DND-41 (cell line): ENCODE measurements at places on chromosomes 2 and 18.

GRCh38 chr2:120826260-120826648 is 90.6 kb downstream of the GLI2 start:
- no peaks in the 10 kb centered on the region for H3K36me3 ChIP-seq
- H3K4me1 ChIP-seq = no peaks in the 10 kb centered on the region
- H3K27ac ChIP-seq = no peak overlapping the region

- H3K4me1 ChIP-seq = no peaks in the 10 kb centered on the region
- H3K27me3 ChIP-seq = no peaks in the 10 kb centered on the region
- no peak for DNase-seq
- H3K36me3 ChIP-seq = no peaks in the 10 kb centered on the region
Observed at GRCh38 chr2:48127612-48128191, 221.4 kb upstream of the FBXO11 start.

DNA sequence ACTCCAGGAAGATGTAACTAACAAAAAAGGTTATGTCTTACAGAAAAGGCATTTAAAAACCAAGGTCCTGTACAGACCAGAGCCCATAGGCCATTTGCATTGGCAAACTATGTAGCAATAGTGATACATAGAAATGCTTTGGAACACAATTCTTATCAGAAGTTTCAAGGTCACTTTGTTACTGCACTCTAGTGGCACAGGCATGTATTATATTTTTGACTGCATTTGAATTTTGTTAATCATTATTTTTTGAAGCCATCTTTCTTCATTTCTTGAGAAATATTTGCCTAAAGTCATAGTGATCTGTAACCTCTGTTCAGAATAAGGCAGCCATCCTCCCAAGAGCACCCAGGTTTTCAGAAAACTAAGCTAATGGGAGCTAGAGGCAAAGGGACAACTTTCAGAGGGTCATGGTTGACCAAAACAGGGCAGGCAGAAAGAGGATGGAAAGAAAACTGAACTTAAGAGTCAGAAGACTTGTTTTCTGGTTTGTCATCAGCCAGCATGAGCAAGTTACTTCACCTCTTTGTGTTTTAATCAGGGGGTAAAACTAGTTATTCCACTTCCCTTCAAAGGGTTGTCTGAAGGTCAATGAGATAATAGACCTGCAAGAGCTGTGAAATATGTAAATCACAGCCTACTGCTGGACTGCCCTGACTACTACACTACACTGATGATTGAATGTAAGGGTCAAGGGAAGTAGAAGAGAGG is 41.5 kb downstream of the SLC38A11 start:
- H3K4me3 ChIP-seq = no peak overlapping the region
- H3K27me3 ChIP-seq = no peaks in the 10 kb centered on the region

GRCh38 chr2:142052220-142052863 is 78.5 kb downstream of the LRP1B start:
- H3K27me3 ChIP-seq = no peaks in the 10 kb centered on the region
- H3K4me3 ChIP-seq = no peak overlapping the region
- H3K36me3 ChIP-seq = no peaks in the 10 kb centered on the region
- no peak overlapping the region for H3K27ac ChIP-seq

DNA sequence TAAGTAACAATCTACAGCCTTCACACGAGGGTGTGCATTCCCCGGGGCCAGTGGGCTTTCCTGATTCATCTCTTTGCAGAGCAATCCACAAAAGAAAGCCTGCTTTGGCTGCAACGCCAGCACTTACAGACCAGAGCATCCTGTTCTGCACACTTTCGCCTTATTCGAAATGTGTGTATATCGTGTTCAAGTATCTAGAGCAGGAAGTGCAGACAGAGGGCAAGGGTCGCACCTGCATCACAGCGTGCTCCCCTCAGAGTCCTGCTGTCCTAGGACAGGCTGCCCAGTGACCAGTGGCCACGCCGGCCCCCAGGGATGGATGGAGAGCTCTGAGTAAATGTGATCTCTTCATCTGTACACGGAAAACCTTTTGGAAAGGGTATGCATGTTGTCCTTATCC is 264.3 kb downstream of the ZNF516 start:
- H3K36me3 ChIP-seq = no peaks in the 10 kb centered on the region
- no peak for DNase-seq
- no peak overlapping the region for H3K27ac ChIP-seq
- no peaks in the 10 kb centered on the region for H3K4me1 ChIP-seq
- H3K4me3 ChIP-seq = no peak overlapping the region

GRCh38 chr2:79219383-79219988 is 59.9 kb upstream of the REG3A start:
- peak; percentile 36 for DNase-seq
- no peaks in the 10 kb centered on the region for H3K36me3 ChIP-seq
- no peak overlapping the region for H3K27ac ChIP-seq
- no peaks in the 10 kb centered on the region for H3K4me1 ChIP-seq
- no peak overlapping the region for H3K4me3 ChIP-seq

- H3K4me1 ChIP-seq = peaks cover 27% of the 10 kb centered on the region
- no peaks in the 10 kb centered on the region for H3K27me3 ChIP-seq
- no peak overlapping the region for H3K27ac ChIP-seq
- no peak for DNase-seq
- H3K36me3 ChIP-seq = peaks cover 88% of the 10 kb centered on the region
Observed at GRCh38 chr2:96342085-96342484, 6.5 kb downstream of the NCAPH start.

DNA sequence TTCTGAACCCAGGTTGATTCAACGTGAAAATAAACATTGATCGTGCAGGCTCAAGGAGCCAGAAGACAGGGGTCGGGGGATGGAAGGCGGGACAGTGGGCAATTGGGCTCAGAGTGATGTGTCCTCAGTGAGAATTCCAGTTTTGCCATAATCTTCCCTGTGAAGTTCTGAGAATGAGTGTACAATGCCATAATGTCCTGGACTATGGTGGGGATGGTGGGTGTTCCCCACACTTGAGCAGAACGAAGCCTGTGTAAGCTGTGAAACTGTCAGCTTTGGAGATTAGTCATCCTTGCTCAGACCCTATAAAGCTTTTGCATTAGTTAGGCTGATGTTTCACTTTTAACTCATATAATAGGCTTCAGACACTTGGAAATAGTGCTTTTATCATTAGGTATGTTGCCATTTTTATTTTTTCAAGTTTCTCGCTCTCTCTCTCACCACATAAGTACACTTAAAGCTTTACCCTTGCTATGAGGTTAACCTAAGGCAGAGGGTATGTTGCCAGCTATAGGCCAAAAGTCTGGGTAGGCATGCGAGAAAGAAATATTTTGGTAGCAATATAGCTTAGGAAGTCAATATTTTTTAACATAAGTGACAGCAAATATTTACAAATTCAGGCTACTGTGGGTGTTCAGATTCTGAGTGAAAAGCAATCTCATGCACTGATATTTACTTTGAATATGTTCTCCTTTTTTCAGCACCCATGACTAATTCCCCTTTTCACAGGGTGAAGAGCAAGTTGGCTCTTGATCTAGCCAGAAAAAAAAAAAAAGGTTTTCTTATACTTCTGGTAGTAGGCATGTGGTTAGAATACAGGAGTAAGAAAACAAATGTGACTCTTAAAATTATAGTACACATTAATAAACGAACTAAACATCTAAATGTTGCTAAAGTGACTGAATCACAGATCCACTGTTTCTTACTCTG is 47.2 kb downstream of the CDC42EP3 start:
- no peak for DNase-seq
- H3K4me1 ChIP-seq = peaks cover 18% of the 10 kb centered on the region
- no peak overlapping the region for H3K4me3 ChIP-seq
- H3K27me3 ChIP-seq = no peaks in the 10 kb centered on the region
- no peaks in the 10 kb centered on the region for H3K36me3 ChIP-seq

DNA sequence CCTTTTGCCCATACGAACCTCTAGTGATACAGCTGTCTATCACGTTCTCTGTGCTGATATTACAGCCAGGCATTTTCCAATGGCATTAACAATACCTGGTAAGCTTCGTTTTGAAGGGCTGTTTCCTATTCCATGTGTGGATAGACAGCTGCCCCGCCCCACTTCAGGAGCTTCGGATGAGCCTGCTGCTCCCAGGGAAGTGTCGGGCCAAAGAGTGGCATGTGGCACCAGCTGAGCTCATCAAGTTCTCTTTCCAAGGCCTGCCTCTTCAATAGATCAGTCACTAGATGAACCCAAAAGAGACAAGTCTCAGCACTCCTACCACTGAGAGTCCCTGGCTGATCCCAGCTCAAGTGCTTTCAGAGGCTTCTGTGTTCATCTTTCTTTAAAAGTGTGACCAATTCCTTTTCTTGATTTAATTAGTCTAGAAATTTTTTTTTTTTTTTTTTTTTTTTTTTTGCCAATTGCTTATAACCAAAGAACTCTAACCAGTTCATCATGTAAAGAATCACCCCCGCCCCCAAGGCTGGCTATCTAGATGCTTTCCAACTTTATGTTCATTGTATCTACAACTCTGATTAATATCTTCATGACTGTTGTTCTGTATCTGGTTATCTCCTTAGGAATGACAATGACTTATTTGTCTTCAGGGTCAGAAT is 46.6 kb downstream of the HDAC4 start:
- DNase-seq = no peak

- no peak for DNase-seq
- H3K27ac ChIP-seq = no peak overlapping the region
- no peaks in the 10 kb centered on the region for H3K4me1 ChIP-seq
- H3K4me3 ChIP-seq = no peak overlapping the region
- H3K36me3 ChIP-seq = no peaks in the 10 kb centered on the region
Observed at GRCh38 chr2:237648016-237648381, 20.6 kb downstream of the LRRFIP1 start.

- H3K4me3 ChIP-seq = no peak overlapping the region
- no peak for DNase-seq
- H3K27me3 ChIP-seq = no peaks in the 10 kb centered on the region
- no peaks in the 10 kb centered on the region for H3K4me1 ChIP-seq
Observed at GRCh38 chr2:100707016-100707947, 112.7 kb upstream of the NPAS2 start.
